ENCODE measurements at places on chromosomes 5 and 9.

- no peak for DNase-seq
Observed at GRCh38 chr9:136328622-136329041, 1.3 kb downstream of the GPSM1 start.

DNA sequence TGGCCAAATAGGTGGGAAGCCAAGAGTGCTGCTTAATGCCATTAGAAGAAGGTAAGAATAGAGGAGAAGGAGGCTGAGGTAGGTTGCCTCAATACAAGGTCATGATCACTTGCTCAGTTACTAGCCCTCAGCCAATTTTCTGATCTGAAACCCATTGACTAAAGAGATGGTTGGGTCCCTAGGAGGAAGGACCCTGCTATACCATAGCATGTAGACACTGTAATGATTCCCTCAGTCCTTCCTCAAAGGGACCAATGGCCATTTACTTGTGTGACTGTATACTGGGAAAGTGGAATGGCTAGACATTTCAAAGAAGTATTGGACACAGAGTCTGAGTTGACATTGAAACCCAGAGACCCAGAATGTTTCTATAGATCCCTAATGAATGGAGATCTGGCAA, 108.5 kb upstream of the MAP1B start:
- DNase-seq, result no peak

GRCh38 chr5:137923856-137924255, 34.6 kb downstream of the PKD2L2 start:
- DNase-seq, result no peak

DNA sequence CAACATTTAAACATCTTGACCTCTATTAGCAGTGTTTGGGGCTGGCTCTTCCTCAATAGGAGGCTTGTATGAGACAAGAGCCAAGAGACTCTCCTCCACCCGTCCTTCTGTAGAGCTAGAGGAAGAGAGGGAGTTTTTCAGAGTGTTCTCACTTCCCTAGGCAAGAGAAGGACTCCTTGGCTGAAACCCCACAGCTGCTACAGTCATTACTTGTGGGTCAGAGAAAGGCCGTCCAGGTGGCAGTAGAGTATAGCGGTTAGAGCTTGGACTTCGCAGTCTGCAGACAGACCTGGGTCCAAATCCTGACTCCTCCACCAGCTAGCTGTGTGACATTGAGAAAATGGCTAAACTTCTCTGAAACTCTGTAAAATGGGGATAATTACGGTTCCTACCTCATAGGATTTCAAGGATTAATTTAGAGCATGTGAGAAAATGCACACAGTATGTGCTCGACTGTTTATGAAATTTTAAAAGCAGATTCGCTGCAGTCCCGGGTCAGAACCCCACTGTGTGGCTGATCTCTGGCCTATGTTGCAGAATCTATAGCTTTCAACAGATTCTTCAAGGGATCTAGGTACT, 80.8 kb upstream of the ARAP3 start:
- DNase-seq, result no peak

- no peak for DNase-seq
Observed at GRCh38 chr9:93659837-93660177, 83.4 kb downstream of the PHF2 start.

DNA sequence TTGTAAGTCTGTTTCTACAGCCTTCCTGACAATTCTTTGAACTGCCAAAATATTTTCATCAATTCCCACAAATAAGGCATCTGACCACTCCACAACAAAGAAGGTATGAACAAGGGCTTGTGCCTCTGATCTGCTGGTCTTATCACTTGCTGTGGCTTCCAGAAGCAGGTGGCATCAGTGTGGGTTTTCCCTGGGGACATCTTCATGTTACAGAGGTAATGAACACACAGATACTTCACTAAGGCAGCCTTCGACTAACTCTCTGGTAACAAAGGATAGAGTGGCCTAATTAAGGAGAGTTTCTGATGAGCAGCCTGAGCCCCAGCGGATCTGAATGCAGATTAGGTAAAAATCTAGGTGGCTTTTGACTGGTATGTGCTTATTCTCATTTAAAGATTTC, 15.2 kb upstream of the ERAP2 start:
- peak; percentile 67 for DNase-seq

GRCh38 chr5:139806726-139807646, 11.4 kb downstream of the PSD2 start:
- no peak for DNase-seq

DNA sequence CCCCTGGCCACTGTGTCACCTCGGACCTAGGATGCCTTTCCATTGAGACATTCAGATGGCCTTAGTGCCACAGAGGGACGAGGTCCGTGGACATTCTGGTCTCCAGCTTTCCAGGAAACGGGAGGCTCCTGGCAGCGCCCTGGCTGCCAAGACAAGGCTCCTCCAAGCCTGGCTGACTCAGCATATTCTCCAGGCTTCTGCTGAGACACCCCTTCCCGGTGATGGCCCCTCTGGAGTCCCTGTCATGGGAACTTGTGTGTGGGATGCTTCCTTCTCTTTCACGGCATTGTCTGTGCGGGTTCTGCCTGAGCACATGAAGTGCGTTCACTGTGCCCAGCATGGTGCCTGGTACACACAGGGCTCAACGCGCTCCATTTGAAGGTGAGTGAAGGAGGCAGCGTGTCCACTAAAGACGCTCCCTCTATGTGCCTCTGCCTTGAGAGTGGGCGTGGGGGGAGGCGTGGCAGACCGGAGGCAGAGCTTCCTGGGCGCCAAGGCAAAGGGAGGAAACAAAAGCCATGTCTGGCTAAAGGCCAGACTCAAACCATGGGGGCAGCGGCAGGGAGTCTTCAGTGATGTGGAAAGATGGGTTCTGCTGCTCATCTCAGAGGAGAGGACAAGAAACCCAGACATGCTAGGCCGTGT, 46.4 kb upstream of the PRRC2B start:
- peak; percentile 27 for DNase-seq

- no peak for DNase-seq
Observed at GRCh38 chr9:106400170-106400569, 462.8 kb upstream of the ZNF462 start.

DNA sequence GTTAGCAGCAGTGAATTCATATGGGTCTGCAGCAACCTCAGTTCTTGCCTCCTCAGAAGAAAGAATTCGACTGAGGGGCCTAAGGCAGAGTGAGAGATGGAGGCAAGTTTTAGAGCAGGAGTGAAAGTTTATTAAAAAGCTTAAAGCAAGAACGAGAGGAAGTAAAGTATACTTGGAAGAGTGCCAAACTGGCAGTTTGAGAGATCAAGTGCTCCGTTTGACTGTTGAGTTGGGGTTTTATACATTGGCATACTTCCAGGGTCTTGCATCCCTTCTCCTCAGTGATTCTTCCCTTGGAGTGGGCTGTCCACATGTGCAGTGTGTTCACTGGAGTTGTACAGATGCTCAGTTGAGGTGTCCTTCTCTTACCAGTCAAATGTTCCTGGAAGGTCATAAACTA, 203.6 kb downstream of the SPATA31D1 start:
- DNase-seq, result no peak

GRCh38 chr5:84397385-84397784, 12.7 kb upstream of the EDIL3 start:
- no peak for DNase-seq

- DNase-seq, result no peak
Observed at GRCh38 chr5:132714456-132715307, 22.7 kb downstream of the KIF3A start.

DNA sequence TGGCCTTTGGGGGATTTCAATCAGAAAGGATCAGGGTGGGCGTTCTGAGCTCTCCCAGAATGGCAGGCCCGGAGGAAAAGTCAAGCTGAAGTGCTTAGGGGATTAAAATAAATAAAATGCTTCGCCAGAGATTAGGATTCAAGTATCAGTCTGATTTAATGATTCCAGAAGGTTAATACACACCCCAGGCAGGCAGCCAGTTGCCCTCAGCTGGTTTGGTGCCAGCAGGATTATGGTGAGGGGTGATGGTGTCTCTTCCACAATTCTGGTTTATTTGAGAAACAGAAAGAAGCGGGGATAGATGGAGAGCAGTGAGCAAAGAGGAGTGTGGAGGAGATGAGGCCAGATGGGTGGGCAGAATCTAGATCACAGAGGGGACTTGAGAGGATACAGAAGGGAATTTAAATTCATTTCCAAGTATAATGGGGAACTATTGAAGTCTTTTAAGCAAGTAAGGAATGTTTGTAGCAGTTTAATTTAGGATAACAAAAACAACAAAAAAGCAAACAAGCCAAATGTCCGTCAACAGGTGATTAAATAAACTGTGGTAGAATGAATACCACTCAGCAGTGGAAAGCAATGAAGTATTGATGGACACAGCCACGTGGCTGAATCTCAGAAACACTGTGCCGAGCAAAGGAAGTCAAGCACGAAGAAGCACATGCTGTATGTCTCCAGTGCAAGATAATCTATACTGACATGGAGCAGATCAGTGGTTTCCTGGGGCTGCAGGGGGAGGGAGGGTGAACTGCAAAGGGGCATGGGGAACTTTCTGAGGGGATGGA, 297.7 kb downstream of the MSX2 start:
- DNase-seq, result peak; percentile 20

GRCh38 chr9:126959336-126959735, 44.8 kb downstream of the RALGPS1 start:
- no peak for DNase-seq

GRCh38 chr5:69415584-69415958, 655 bp downstream of the MARVELD2 start:
- no peak for DNase-seq
